ENCODE measurements at places on chromosomes 13 and 19. TPM values are rescaled to one million over a fixed set of nuclear protein-coding genes. Genes with fewer than 3 reads are reported as not detected.

GRCh38 chr19:8252922-8253589 lies 43.9 kb downstream of the CERS4 start:
- peak; percentile 82 for DNase-seq

Gene KANK2
- total RNA-seq: 0.37 TPM

DNA sequence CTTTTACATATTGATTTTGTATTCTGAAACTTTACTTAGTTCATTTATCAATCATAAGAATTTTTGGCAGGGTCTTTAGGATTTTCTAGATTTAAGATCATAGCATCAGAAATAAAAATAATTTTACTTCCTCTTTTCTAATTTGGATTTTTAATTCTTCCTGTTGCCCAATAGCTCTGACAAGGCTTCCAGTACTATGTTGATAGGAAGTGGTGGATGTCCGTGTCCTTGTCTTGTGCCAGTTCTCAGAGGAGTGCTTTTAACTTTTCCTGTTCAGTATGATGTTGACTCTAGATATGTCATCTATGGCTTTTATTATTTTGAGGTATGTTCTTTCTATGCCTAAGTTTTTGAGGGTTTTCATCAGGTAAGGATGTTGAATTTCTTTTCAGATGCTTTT lies 7.7 kb upstream of the KIR2DL4 start:
- DNase-seq: no peak

GRCh38 chr19:53853707-53854106 lies 14.0 kb upstream of the MYADM start:
- DNase-seq: no peak

Gene TBCB
- total RNA-seq: 125 TPM

Gene MCEMP1
- total RNA-seq: 1.2 TPM

Gene PGLYRP1
- total RNA-seq: not detected

GRCh38 chr19:42175952-42176648 lies 41.4 kb downstream of the DEDD2 start:
- DNase-seq: no peak

Gene CYP2F1
- total RNA-seq: 0.96 TPM

DNA sequence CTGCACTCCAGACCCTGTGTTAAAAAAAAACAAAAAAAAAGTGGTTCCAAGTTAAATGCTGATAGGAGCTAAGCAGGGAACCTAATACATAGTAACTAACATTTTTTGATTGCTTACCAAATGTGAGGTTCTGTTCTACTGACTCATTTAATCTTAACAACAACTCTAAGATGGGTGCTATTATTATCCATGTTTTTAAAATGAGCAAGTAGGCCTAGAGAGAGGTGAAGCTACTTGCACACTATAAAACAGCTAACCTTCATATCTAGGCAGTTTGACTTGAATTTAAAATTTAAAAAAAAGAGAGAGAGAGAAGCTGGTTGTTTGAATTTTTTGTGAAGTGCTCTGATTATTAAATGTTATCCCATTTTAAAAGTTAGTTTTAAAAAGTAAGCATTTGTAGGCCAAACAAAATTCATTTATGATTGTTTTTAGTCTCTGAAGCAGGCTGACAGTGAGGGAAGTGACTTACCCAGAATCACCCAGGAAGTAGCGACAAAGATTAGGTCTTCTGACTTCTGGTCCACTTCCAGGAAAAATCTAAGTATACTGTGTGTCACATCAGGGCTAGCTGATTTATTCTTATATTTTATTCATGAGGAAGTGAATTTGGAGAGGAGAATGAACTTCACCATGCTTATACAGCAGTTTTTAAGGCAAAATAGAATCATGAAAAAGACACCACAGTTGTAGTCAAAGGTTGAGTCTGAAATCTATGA lies 2.4 kb downstream of the SIGLECL1 start:
- DNase-seq: no peak

DNA sequence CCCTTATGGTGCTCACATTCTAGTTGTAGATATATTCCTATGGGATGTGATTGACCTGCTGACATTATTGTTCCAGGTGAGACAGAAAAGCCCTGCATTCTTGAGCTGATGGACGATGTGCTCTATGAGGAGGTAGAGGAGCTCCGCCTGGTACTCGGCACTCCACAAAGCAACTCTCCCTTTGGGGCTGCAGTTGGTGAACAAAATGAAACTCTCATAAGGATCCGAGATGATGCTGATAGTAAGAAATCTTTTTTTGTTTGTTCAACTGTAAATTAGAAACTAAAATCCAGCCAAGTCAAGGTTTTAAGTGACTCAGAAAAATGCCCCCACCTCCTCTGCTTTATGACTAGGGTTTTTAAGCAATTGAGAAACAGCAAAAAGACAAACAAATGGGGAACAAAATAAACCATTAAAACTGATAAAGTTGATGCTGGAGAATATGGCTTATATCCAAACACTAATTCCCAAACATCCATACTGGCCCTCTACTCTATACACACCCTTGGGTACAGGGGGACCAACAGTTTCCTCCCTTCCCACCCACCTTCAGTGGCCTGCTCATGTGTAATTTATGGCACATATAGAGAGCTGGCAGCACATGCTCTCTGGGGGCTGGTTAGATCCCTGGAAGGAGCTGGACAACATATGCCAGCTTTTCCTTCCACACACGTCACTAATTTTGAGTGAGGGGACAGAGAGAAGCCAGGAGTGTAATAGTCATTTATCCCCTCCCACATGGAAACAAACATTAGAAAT lies 139.6 kb downstream of the STOML3 start:
- no peak for DNase-seq

Gene COL4A2
- total RNA-seq: not detected

Gene SPRY2
- 0.13 TPM for total RNA-seq

- no peak for DNase-seq
These were observed 437 bp downstream of the SMARCA4 start for GRCh38 chr19:10961073-10961860.

GRCh38 chr19:976476-976875 lies 7.7 kb upstream of the WDR18 start:
- no peak for DNase-seq

Gene ZSCAN5B
- not detected for total RNA-seq

- no peak for DNase-seq
These were observed 687 bp downstream of the PLEKHA4 start for GRCh38 chr19:48867746-48868113.

DNA sequence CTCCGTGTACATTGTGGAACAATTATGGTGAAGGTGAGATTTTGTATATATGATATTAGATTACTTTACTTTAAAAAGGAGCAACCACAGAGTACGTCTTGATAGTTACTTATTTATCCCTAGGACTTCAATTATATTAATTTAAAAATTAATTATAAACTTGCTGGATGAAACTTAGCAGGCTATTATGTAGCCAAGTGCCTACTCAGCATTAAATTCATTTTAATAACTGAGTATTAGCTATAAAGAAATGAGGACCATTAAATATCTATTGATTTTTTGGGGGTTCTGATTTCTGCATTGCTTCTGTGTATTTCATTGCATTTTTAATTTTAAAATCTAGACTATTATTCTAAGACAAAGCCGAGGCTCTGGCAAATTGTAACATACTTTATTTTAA lies 109.4 kb downstream of the HS6ST3 start:
- no peak for DNase-seq

GRCh38 chr13:94416454-94417080 lies 62.9 kb downstream of the DCT start:
- DNase-seq: no peak

Gene ZNF835
- 0.73 TPM for total RNA-seq

Gene TBXA2R
- total RNA-seq: 0.76 TPM

DNA sequence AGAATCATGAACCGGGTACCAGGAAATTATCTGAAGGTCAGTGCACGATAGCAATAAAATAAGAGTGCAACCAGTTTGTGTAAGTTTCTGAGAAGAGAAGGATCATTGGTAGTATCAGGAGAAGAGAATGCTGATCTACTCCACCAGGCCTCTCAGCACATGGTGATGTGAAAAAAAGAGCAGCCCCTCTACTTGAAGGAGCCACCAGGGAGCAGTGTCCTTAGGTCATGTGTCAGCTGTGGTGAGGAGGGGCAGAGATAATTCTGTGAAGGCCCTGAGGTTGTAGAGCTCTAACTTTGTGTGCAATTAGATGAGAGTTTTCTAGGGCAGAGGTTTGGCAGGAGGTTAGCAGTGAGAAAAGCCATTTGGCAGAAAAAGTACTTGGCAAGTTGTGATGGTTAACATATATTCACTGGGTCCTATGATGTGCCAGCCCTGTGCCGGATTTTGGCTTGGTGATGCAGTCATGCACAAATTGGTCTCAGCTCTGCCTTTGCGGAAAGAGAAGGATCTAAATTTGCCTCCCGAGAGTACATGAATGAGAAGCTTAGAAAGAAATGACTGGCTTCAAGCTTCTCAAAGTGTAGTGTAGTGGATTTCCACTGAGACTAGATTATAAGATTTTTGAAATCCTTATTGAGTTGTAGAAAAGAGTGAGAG lies 19.2 kb upstream of the ZC3H13 start:
- no peak for DNase-seq

GRCh38 chr13:44032802-44033201 lies 153.1 kb downstream of the LACC1 start:
- DNase-seq: no peak
